ENCODE measurements at places on chromosomes 4 and X. TPM values are rescaled to one million over a fixed set of nuclear protein-coding genes. Genes with fewer than 3 reads are reported as not detected.

The PASD1 gene
- not detected for total RNA-seq

DNA sequence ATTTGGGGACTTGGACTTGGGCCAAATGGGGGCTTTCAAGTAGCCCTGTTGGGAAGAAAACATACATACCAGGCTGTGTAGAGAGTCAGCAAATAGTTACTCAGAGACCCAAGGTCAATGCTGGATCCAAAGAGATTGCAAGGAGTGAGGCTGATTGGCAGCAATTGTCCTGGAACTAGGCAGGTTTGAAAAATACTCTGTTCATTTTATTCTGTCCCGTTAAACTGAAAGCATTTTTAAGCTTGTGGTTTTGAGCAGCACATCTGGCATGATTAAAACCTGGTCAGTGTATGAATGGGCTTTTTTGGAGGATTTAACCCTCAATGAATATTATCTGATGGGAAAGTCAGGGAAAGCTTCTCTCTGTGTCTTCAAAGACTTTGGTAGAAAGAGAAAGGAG is 294.3 kb upstream of the BOD1L1 start:
- H3K27me3 ChIP-seq = no peaks in the 10 kb centered on the region
- no peak overlapping the region for H3K4me3 ChIP-seq
- H3K36me3 ChIP-seq = no peaks in the 10 kb centered on the region
- peaks cover 14% of the 10 kb centered on the region for H3K4me1 ChIP-seq

DNA sequence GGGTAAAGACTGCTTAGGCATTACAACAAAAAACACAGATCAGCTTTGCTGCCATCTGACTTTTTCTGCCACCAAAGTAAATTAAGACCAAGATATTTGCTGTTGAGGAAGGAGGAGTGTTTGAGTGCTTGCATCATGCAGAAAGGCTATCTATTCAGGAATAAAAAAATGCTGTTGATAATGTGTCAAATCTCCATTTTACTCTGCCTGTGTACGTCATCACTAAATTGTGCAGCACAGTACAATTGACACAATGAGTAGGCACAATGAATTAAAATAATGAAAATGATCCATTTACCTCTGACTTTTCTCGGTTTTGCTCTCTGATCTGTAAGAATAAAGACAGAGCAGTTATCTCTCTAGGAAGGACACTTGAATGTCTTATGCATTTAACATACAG is 56.3 kb downstream of the NKX6-1 start:
- no peak overlapping the region for H3K4me3 ChIP-seq
- no peak overlapping the region for H3K27ac ChIP-seq

- no peaks in the 10 kb centered on the region for H3K36me3 ChIP-seq
- no peak overlapping the region for H3K4me3 ChIP-seq
- H3K27ac ChIP-seq = no peak overlapping the region
- H3K4me1 ChIP-seq = no peaks in the 10 kb centered on the region
Observed at GRCh38 chr4:966266-967112, 6.9 kb downstream of the DGKQ start.

The PCDH18 gene
- 41.2 TPM for total RNA-seq

All from WTC11 (cell line).